ENCODE measurements at places on chromosomes 13 and 19. TPM values are rescaled to one million over a fixed set of nuclear protein-coding genes. Genes with fewer than 3 reads are reported as not detected.

The THSD1 gene
- 0.24 TPM for total RNA-seq

The GPR4 gene
- not detected for total RNA-seq

The PLK5 gene
- total RNA-seq = not detected

The GFY gene
- total RNA-seq = not detected

The RETN gene
- total RNA-seq = 3.4 TPM

The TMEM238 gene
- total RNA-seq = 13.6 TPM

The FPR1 gene
- 6.4 TPM for total RNA-seq

The ADGRE2 gene
- total RNA-seq = 10.1 TPM

The CGB2 gene
- not detected for total RNA-seq

Data from naive thymus-derived CD4-positive, alpha-beta T cell (primary cell).